Tibial nerve (tissue), 4 donors: ENCODE measurements at places on chromosomes 11 and 22. TPM values are rescaled to one million over a fixed set of nuclear protein-coding genes. Genes with fewer than 3 reads are reported as not detected.

Gene PAX6
- not detected for total RNA-seq

Gene SPON1
- 27.3 TPM for total RNA-seq

Gene NRXN2
- total RNA-seq, result 3.3 TPM

GRCh38 chr11:1532014-1532586 is 40.0 kb downstream of the DUSP8 start:
- peak overlapping the region; percentile 78 for H3K27ac ChIP-seq
- H3K27me3 ChIP-seq, result no peaks in the 10 kb centered on the region
- H3K36me3 ChIP-seq, result peaks cover 29% of the 10 kb centered on the region

- H3K27ac ChIP-seq, result no peak overlapping the region
- H3K36me3 ChIP-seq, result no peaks in the 10 kb centered on the region
- H3K4me1 ChIP-seq, result no peaks in the 10 kb centered on the region
- no peak overlapping the region for H3K4me3 ChIP-seq
- no peaks in the 10 kb centered on the region for H3K27me3 ChIP-seq
- no peak for DNase-seq
Measured at GRCh38 chr11:130548491-130548833, 100.0 kb downstream of the ADAMTS15 start.

- no peaks in the 10 kb centered on the region for H3K4me1 ChIP-seq
- no peak for DNase-seq
- H3K27me3 ChIP-seq, result no peaks in the 10 kb centered on the region
- no peak overlapping the region for H3K27ac ChIP-seq
- H3K4me3 ChIP-seq, result no peak overlapping the region
- no peaks in the 10 kb centered on the region for H3K36me3 ChIP-seq
Measured at GRCh38 chr11:65325435-65325834, 8.2 kb upstream of the DPF2 start.

DNA sequence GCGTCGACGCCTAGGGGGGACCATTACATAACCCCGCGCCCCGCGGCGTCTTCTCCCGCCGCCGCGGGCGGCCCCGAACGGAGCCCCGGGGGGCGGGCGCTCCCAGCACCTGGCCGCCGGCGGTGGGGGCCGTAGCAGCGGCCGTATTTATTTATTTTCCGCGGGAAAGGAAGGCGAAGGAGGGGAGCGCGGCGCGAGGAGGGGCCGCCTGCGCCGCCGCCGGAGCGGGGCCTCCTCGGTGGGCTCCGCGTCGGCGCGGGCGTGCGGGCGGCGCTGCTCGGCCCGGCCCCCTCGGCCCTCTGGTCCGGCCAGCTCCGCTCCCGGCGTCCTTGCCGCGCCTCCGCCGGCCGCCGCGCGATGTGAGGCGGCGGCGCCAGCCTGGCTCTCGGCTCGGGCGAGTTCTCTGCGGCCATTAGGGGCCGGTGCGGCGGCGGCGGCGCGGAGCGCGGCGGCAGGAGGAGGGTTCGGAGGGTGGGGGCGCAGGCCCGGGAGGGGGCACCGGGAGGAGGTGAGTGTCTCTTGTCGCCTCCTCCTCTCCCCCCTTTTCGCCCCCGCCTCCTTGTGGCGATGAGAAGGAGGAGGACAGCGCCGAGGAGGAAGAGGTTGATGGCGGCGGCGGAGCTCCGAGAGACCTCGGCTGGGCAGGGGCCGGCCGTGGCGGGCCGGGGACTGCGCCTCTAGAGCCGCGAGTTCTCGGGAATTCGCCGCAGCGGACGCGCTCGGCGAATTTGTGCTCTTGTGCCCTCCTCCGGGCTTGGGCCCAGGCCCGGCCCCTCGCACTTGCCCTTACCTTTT is at the start of gene EP300:
TSS of gene EP300 (plus strand) at position 570 of the 795 bp plus-strand sequence. CDS start 413 bp downstream, outside the sequence.
- H3K27me3 ChIP-seq, result no peaks in the 10 kb centered on the region
- H3K4me3 ChIP-seq, result peak within 1 kb of the TSS; percentile 93
- H3K36me3 ChIP-seq, result no peaks in the 10 kb centered on the region
- peak; percentile 88 for DNase-seq

DNA sequence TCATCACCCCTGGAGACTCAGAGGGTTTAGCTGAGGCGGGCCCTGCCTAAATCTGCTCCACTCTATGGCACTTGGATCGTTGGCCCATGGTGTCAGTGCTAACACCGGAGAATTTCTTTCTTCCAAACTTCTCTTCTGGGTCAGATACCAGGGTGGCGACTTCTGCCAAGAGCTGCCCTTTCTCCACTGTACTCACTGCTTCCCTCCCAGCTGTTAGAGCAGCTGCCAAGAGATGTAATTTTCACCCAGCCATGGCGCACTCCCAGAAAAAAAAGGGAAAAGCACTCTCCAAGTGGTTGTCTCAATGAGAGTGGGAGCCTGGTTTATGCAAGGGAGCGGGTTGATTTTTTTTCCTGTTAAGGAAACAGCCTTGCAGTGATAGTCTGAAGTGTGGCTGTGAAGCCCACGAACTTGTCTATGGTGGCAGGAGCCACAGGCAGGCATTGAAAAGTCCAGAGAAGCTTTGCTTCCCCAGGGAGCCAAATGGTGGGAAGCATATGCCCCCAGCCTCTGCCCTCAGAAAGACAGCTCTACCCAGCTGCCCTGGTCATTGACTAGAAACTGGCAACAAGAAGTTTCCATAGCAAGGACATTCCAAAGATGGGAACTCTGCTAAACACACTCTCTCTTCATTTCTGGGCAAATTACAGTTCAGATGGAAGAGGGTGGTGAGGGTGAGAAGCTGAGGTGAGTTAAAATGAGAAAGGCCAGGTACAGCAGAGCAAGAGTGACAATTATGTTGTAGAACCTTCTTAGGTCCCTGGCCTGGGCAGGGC is 10.7 kb downstream of the PCSK7 start:
- no peak for DNase-seq
- no peaks in the 10 kb centered on the region for H3K36me3 ChIP-seq
- H3K4me3 ChIP-seq, result no peak overlapping the region
- H3K27ac ChIP-seq, result peak overlapping the region; percentile 92

Gene PDHX
- 23.1 TPM for total RNA-seq

- peak overlapping the region; percentile 81 for H3K4me3 ChIP-seq
- H3K4me1 ChIP-seq, result peaks cover 57% of the 10 kb centered on the region
- peak overlapping the region; percentile 98 for H3K27ac ChIP-seq
- peak; percentile 99 for DNase-seq
- no peaks in the 10 kb centered on the region for H3K27me3 ChIP-seq
Measured at GRCh38 chr22:30423959-30424533, 1.5 kb upstream of the MTFP1 start.

- no peak overlapping the region for H3K4me3 ChIP-seq
- H3K36me3 ChIP-seq, result no peaks in the 10 kb centered on the region
- no peaks in the 10 kb centered on the region for H3K27me3 ChIP-seq
- no peak for DNase-seq
Measured at GRCh38 chr11:76230392-76230791, 24.1 kb upstream of the WNT11 start.

GRCh38 chr11:71999362-71999761 is 653 bp downstream of the IL18BP start:
- no peaks in the 10 kb centered on the region for H3K36me3 ChIP-seq
- no peaks in the 10 kb centered on the region for H3K27me3 ChIP-seq
- peak overlapping the region; percentile 77 for H3K27ac ChIP-seq
- DNase-seq, result no peak
- peak overlapping the region; percentile 8 for H3K4me3 ChIP-seq

DNA sequence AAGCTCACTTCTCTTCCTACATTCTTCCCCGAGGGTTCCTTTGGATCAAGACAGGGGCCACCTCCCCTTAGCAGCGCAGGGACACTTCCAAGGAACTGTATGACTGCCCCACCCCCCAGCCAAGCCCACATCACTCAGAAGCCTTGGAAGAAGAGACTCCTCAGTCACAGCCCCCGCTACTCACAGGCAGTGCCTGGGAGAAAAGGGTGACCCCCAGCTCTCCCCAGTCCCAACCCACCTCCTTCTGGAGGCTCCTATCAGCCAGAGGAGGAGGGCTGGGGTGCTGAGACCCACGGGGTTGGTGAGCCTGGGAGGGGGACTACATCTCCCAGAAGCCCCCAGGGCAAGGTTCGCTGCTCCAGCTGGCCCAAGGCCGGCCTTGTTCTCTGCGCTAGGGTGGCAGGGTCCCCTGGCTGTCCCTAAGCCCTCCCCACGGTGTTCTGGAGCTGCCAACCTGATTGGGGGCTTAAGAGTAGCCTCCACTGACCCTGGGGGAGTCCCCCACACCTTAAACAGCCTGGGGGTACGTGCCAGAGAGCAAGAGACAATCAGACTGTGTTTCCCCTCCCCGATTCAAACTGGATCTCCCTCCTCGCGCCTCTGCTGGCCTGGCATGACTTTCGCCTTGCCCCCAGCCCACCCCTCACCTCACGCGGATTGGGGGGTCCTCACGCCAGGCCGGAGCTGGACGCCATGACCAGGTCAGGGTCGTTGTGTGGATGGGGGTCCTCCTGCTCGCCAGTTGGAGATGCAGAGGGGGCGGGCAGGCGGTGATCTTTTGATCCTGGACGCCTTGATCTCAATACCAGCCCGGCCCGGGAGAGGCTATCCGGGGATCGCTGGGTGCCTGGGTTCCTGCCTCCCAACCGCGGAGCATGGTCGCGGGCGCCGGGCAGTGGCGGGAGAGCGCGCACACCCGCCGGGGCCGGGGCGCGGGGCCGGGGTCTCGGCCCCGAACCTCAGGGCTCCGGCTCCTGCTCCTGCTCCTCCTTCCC is 838 bp downstream of the BCL9L start:
- H3K27me3 ChIP-seq, result no peaks in the 10 kb centered on the region
- H3K4me3 ChIP-seq, result peak overlapping the region; percentile 94
- H3K27ac ChIP-seq, result peak overlapping the region; percentile 97
- H3K36me3 ChIP-seq, result no peaks in the 10 kb centered on the region

GRCh38 chr11:122097419-122098001 is 18.5 kb downstream of the BLID start:
- H3K4me3 ChIP-seq, result peak overlapping the region; percentile 54
- peaks cover 31% of the 10 kb centered on the region for H3K4me1 ChIP-seq
- H3K27ac ChIP-seq, result peak overlapping the region; percentile 90
- no peaks in the 10 kb centered on the region for H3K36me3 ChIP-seq
- H3K27me3 ChIP-seq, result no peaks in the 10 kb centered on the region

Gene KIF18A
- total RNA-seq, result 0.22 TPM

DNA sequence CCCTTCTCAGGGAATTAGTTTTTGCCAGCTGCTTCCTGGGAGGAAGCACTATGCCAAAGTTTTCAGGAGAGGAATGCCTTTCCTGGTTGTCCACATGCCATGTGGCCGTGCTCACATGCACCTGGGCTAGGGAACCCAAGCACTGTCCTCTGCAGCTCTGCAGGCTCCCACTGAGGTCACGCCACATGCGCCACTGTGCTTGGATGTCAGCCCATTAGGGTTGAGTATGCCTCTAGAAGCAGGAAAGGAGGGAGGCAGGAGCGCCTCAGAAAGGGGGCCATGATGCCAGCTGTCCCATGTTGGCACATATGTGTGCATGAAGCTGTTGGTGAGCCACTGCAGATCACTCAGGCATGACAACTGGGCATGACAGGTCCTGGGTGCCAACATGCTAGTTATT is 81.6 kb upstream of the SUSD2 start:
- peaks cover 7% of the 10 kb centered on the region for H3K4me1 ChIP-seq
- no peak overlapping the region for H3K4me3 ChIP-seq
- no peaks in the 10 kb centered on the region for H3K27me3 ChIP-seq
- DNase-seq, result no peak
- H3K27ac ChIP-seq, result no peak overlapping the region

- no peak for DNase-seq
- no peak overlapping the region for H3K27ac ChIP-seq
- H3K36me3 ChIP-seq, result no peaks in the 10 kb centered on the region
Measured at GRCh38 chr11:10709299-10710086, 15.9 kb upstream of the IRAG1 start.

- no peaks in the 10 kb centered on the region for H3K36me3 ChIP-seq
- no peak overlapping the region for H3K27ac ChIP-seq
- H3K27me3 ChIP-seq, result no peaks in the 10 kb centered on the region
- no peaks in the 10 kb centered on the region for H3K4me1 ChIP-seq
- H3K4me3 ChIP-seq, result no peak overlapping the region
- no peak for DNase-seq
Measured at GRCh38 chr11:132858223-132858622, 674.1 kb downstream of the OPCML start.

GRCh38 chr22:45290410-45290936 is 5.7 kb downstream of the UPK3A start:
- no peak for DNase-seq
- H3K4me1 ChIP-seq, result no peaks in the 10 kb centered on the region
- H3K4me3 ChIP-seq, result no peak overlapping the region
- peaks cover 24% of the 10 kb centered on the region for H3K27me3 ChIP-seq
- H3K27ac ChIP-seq, result no peak overlapping the region
- no peaks in the 10 kb centered on the region for H3K36me3 ChIP-seq

DNA sequence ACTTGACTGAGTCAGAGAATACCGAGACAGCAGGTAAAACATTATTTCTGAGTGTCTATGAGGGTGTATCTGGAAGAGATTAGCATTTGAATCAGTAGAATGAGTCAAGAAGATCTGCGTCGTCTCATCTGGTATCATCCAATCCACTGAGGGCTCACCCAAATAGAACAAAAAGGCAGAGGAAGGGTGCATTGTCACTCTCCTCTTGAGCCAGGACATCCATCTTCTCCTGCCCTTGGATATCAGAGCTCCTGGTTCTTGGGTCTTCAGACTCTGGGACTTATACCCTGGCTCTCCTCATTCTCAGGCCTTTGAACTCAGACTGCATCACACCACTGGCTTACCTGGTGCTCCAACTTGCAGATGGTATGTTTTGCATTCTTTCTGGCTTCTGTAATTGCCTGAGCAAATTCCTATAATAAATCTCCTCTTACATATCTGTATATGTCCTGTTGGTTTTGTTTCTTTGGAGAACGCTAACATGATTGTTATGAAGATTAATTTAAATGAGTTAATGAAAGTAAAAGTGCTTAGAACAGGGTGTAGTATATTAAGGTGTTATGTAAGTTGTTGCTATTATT is 49.3 kb downstream of the ME3 start:
- no peak overlapping the region for H3K27ac ChIP-seq
- no peak overlapping the region for H3K4me3 ChIP-seq
- no peaks in the 10 kb centered on the region for H3K36me3 ChIP-seq
- H3K4me1 ChIP-seq, result peaks cover 33% of the 10 kb centered on the region

- no peak for DNase-seq
- no peak overlapping the region for H3K27ac ChIP-seq
- no peak overlapping the region for H3K4me3 ChIP-seq
- H3K27me3 ChIP-seq, result no peaks in the 10 kb centered on the region
Measured at GRCh38 chr11:34757026-34757451, 136.1 kb downstream of the EHF start.

- H3K4me1 ChIP-seq, result no peaks in the 10 kb centered on the region
- no peak overlapping the region for H3K4me3 ChIP-seq
- no peaks in the 10 kb centered on the region for H3K27me3 ChIP-seq
- H3K36me3 ChIP-seq, result peaks cover 10% of the 10 kb centered on the region
- no peak for DNase-seq
- no peak overlapping the region for H3K27ac ChIP-seq
Measured at GRCh38 chr11:44901786-44902185, 48.9 kb downstream of the TP53I11 start.

GRCh38 chr11:23957314-23957713 is 539.5 kb upstream of the LUZP2 start:
- H3K36me3 ChIP-seq, result no peaks in the 10 kb centered on the region
- H3K4me1 ChIP-seq, result no peaks in the 10 kb centered on the region
- no peak overlapping the region for H3K4me3 ChIP-seq
- H3K27ac ChIP-seq, result no peak overlapping the region

GRCh38 chr22:40819599-40820140 is 524 bp upstream of the SLC25A17 start:
- no peak for DNase-seq
- peaks cover 23% of the 10 kb centered on the region for H3K36me3 ChIP-seq
- H3K27me3 ChIP-seq, result no peaks in the 10 kb centered on the region
- peak overlapping the region; percentile 93 for H3K27ac ChIP-seq
- peak overlapping the region; percentile 90 for H3K4me3 ChIP-seq
- H3K4me1 ChIP-seq, result peaks cover 38% of the 10 kb centered on the region
